Right atrium auricular region (tissue), 2 donors: ENCODE measurements at places on chromosomes 6 and 20. TPM values are rescaled to one million over a fixed set of nuclear protein-coding genes. Genes with fewer than 3 reads are reported as not detected.

DNA sequence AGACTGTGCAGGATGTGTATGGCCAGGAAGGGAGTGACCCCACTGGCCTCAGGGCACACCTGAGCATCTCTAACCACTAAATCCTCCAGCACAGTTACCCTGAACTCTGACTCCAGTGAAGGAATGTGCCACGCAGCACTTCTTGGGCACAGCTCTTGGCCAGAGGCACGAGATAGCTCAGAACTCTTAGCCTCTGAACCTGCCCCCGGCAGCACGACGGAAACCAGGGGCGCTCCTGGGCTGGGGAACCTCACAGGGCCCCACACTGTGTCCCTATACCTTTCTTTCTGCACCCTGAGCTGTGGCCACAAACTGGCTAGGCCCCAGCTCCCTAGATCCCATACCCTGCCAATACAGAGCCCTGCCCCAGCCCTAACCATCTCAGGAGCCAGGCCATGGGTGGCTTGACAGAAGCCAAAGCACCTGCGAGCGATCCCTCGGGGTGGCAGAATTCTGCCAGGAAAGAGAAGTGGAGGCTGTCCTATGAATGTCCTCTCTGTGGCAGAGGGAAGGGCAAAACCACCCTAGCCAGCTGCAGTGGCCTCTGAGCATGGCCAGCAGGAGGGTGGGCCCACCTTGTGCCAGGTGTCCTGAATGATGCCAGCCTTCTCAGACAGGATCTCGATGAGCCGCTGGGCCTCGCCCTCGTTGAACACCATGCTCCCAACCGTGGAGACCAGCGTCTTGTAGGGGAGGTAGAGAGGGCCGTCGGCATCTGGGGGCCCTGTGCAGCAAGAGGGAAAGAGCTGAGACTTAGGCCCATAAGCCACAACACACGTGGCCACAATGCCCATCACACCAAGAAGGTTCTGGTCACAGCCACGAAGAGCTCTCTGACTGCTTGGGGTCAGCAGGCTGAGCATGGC lies 39.4 kb downstream of the RRBP1 start:
- DNase-seq: no peak

DNA sequence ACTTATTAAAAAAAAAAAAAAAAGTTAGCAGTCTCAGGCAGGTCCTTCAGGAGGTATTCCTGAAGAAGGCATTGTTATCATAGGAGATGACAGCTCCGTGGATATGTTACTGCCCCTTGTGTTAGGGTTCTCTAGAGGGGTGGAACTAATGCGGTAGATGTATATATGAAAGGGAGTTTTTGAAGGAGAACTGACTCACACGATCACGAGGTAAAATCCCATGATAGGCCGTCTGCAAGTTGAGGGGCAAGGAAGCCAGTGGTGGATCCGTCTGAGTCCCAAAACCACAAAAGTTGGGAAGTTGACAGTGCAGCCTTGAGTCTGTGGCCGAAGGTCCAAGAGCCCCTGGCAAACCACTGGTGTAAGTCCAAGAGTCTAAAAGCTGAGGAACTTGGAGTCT lies 103.4 kb downstream of the TULP4 start:
- no peak for DNase-seq

- DNase-seq: no peak
These were observed 4.8 kb upstream of the TMEM14A start for GRCh38 chr6:52666071-52666470.

DNA sequence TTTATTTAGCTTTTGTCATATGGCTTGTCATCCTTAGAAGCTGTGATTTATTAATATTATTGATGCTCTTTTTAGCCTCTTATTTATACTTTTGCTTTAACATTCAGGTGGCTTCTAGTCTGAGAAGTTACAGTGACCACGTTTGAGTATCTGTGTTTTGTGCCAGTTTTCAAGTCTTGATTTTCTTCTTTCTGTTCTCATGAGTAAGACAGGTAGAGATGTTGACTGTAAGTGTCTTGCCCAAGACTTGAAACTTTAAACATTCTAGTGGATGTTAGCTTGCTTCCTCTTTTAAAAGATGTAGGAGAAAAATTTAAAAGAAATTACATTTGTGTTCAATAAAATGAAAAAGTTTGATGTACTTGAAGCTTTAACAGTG lies 122.6 kb downstream of the LRRC1 start:
- no peak for DNase-seq

DNA sequence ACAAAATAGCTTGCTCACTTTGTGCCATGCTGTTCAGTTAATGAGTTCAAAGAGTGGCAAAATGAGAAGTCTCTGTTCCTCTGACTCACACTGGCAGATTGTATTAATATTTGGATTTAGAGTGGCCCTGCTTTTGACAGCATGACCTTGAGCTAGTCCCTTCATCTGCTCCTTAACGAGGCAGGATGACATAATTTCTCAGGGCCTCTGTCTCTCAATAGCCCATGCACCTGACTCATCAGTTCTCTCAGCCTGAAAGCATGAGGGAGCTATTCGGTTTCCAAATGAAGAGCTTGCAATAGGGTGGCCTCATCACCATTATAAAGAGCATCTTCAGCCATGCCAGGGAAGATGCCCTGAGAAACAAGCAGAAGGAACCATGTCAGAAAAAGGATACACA lies 38.2 kb downstream of the CAP2 start:
- DNase-seq: no peak

GRCh38 chr20:1267809-1268374 lies 1.8 kb downstream of the SNPH start:
- no peak for DNase-seq

UBE2C gene
- total RNA-seq: 1.4 TPM

SULF2 gene
- total RNA-seq: 57.8 TPM

ALDH5A1 gene
- total RNA-seq: 5.0 TPM

SLC17A9 gene
- 1.3 TPM for total RNA-seq

FAM83D gene
- 2.2 TPM for total RNA-seq
